ENCODE measurements at places on chromosomes 5 and 9. TPM values are rescaled to one million over a fixed set of nuclear protein-coding genes. Genes with fewer than 3 reads are reported as not detected.

GRCh38 chr9:7146582-7146981 lies 388.8 kb downstream of the KDM4C start:
- no peak for DNase-seq

DNA sequence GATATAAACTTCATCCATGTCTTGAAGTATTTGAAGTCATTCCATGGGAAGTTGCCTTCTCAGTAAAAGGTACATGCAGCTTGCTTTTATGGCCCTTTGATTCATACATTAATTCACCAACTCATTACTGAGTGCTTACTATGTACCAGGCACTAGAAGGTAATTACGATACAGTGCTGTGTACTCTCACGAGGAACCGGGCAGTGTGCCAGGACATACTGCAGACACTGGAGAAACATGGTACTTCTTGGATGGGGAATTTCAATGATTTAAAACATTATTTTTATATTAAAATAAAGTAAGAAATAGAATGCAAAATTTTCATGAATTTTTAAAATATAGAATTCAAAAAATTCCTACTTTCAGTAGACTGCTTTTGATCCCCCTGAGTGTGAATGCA lies 71.4 kb upstream of the WDR41 start:
- DNase-seq, result no peak

- DNase-seq, result no peak
Observed at GRCh38 chr5:147626464-147626863, 116.6 kb upstream of the DPYSL3 start.

- DNase-seq, result no peak
Observed at GRCh38 chr5:129909225-129909624, 5.0 kb downstream of the CHSY3 start.

DNA sequence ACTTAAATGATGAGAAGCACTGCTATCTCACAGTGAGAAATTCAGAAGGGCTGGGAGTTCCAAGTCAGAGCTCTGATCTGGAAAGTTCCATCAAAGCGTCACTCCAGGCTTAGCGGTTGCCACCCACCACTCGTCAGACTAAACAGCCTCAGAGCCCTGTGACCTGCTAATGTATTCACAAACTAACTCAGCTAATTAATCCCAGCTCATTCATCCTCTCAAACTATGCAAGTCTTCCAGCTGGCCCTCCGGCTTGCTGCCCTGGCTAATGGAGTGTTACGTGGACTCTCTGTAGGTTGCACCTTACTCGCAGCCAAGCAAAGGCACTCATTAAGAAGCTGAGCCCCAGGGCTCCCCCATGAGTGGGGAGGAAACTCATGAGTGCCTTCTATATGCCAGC lies 82.2 kb upstream of the GABRP start:
- no peak for DNase-seq

GRCh38 chr5:94670726-94671125 lies 52.3 kb downstream of the SLF1 start:
- no peak for DNase-seq

ADAMTS13 gene
- 5.3 TPM for polyA plus RNA-seq

ERBIN gene
- polyA plus RNA-seq, result 80.7 TPM

PCDHB4 gene
- polyA plus RNA-seq, result 1.7 TPM

GRM6 gene
- 1.8 TPM for polyA plus RNA-seq

C5orf15 gene
- 124 TPM for polyA plus RNA-seq

PCDHGB7 gene
- polyA plus RNA-seq, result 13.1 TPM

Data from right lung (tissue), 10 donors.